ENCODE measurements at places on chromosomes 5 and 9.

DNA sequence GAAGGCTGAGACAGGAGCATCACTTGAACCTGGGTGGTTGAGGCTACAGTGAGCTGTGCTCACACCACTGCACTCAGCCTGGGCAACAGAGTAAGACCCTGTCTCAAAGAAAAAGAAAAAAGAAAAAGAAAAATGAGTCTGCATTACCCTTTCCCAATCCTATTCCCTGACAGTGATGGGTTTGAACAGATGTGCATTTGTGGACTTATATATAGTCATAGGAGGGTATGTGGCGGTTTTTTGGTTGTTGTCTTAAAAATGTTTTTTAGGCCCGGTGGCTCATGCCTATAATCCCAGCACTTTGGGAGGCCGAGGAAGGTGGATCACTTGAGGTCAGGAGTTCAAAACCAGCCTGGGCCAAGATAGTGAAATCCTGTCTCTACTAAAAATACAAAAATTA, 13.4 kb downstream of the HDHD3 start:
- DNase-seq, result no peak

GRCh38 chr9:101350285-101350684, 34.5 kb downstream of the BAAT start:
- DNase-seq, result no peak

- no peak for DNase-seq
Measured at GRCh38 chr9:8362250-8362649, 562.7 kb upstream of the DMAC1 start.

GRCh38 chr9:108640230-108640629, 215.6 kb downstream of the ACTL7B start:
- no peak for DNase-seq

All from urothelium cell line (cell line).